NCI-H1092 (cell line): ENCODE measurements at places on chromosomes 5 and 9.

DNA sequence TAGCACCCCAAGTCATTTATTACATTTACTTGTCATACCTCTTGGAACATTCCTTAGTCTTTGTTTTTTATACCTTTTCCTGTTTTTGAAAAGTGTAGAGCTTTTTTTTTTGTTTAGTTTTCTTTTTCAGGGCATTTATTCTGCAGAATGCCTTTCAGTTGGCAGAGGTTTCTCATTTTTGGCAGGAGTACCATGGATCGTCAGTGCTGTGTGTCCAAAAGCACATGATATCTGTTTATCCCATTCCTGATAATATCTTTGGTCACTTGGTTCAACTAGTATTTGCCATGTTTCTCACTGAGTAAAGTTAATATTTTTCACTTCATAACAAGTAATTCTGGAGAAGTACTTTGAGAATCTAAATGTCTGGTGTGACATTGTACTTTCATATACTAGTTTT lies 10.7 kb downstream of the OGN start:
- no peak for DNase-seq

GRCh38 chr9:87195306-87195705 lies 248.0 kb upstream of the GAS1 start:
- DNase-seq = no peak

- DNase-seq = no peak
Observed at GRCh38 chr5:82924226-82925060, 152.8 kb downstream of the TMEM167A start.

- DNase-seq = no peak
Observed at GRCh38 chr5:180824630-180825476, 22.2 kb upstream of the MGAT1 start.

DNA sequence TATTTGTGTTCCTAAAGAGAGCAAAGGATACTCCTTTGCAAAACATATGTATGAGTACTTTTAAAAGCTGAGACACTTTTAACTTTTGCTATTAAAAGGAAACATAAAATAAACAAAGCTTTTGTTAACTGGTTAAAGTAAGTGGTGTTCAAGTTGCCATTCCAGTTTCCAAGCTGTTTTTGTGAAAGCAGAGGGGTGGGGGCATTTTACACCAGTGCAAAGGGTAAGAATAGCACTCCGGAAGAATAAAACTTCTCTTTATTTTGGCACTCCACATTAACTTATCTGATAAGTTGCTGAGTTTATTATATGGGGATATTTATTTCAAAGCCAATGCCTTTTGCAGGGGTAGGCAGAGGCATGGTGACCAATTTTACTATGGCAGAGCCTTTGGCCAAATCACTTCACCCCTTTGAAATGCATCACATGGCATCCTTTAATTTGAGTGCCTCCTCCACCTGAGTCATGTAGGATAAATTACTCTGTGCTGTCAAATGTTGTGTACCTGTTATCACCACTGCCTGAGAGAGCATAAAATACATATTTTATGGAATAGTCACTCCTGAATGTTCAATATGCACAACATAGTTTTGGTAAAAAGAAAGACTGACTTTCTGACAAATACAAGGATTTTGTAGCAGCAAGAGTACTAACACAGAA lies 62.9 kb downstream of the MLLT3 start:
- no peak for DNase-seq

- no peak for DNase-seq
Observed at GRCh38 chr5:458547-459353, 15.8 kb downstream of the EXOC3 start.

DNA sequence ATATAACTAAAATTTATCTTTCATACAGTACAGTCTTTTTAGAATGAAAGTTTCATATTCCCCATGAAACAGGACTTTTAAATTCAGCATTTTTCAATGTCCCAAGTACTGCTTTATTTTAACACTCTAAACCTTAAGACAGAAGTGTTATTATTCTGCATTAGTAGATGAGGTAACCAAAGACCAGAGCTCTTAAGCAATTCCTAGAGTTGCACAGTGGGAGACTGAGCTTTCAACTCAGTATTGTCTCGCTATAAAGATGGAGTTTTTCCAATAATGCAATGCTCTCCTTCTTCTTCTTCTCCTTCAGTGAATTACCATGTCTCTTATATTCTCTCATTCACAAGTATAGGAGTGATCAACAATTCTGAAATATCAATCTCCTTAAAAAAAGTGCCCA lies 479.7 kb downstream of the CETN3 start:
- no peak for DNase-seq

GRCh38 chr9:136650648-136651047 lies 12.1 kb upstream of the EGFL7 start:
- no peak for DNase-seq

DNA sequence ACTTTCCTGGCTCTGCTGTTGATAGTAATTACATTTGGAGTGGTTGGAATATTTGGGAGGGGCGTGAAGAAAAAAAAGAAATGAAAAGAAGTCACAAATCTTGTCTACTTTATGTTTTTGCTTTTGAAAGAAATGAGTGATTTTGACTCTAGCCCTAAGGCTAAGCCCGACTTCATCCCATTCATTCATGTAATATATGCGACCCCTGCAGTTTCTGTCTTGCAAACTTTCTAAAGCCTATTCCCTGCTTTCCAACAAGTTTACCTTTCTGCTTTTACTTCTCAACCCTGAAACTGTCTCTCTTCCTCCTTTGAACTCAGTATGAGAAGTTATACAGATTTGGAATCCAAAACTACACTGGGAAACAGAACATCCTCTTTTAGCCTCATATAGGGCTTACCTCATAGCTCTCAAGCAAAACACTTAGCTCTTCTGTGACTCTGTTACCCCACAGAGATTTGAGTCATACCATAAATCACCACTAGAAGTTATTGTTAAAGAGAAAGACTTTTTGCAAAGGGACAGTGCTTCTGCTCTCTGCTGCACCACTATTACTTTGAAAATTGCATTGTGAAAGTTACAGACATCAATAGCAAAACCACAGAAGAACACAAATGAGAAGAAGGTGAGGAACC lies 1.6 kb downstream of the CFAP95 start:
- DNase-seq = no peak

GRCh38 chr5:16593628-16594027 lies 23.2 kb downstream of the RETREG1 start:
- DNase-seq = no peak

DNA sequence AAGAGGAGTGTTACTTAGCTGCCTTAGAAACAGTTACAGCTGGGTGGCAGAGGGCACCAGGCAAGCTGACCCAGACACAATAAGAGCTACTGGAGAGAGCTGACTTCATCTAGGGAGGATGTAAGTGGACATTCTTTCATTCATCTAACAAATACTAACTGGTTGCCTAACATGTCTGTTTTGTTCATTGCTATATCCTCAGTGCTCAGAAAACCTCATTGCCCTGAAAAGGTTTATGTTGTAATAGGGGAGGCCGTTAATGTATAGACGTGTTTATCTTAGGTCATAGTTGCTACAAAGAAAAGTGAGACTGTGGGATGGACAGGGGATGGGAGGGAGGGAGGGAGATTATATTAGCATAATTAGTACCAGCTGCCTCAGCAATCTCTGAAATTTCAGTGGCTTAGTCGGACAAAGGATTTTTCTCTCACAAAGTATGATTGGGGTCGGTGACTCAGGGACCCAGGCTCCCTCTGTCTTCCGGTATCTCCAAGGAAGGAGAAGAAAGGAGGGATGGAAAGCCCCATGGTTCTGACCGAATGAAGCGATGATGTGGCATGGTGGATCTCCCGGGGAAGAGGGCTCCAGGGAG lies 2.6 kb upstream of the SNX18 start:
- DNase-seq = no peak

- DNase-seq = no peak
Observed at GRCh38 chr5:172785429-172786088, 14.6 kb upstream of the DUSP1 start.

GRCh38 chr5:32683125-32683524 lies 28.0 kb upstream of the NPR3 start:
- DNase-seq = no peak

GRCh38 chr9:126952205-126952977 lies 37.8 kb downstream of the RALGPS1 start:
- DNase-seq = no peak

DNA sequence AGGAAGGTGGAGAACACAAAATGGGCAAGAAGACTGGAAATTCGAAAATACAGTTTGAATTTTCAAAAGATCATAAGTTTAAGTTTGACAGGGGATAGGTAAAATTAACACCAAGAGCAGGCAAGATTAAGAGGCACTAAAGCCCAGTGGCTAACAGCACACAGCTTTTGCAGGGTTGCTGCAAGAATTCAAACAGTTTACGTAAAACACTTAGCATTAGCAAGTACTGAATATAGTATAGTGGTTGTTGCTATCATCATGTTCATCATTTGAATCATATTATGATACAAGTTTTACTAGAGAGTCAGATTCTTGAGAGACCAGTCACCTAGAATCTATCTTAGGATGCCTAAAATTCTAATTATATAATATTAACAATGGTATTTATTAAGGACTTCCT lies 61.2 kb upstream of the IFNK start:
- no peak for DNase-seq

- no peak for DNase-seq
Observed at GRCh38 chr5:98899456-98899855, 29.4 kb downstream of the CHD1 start.

DNA sequence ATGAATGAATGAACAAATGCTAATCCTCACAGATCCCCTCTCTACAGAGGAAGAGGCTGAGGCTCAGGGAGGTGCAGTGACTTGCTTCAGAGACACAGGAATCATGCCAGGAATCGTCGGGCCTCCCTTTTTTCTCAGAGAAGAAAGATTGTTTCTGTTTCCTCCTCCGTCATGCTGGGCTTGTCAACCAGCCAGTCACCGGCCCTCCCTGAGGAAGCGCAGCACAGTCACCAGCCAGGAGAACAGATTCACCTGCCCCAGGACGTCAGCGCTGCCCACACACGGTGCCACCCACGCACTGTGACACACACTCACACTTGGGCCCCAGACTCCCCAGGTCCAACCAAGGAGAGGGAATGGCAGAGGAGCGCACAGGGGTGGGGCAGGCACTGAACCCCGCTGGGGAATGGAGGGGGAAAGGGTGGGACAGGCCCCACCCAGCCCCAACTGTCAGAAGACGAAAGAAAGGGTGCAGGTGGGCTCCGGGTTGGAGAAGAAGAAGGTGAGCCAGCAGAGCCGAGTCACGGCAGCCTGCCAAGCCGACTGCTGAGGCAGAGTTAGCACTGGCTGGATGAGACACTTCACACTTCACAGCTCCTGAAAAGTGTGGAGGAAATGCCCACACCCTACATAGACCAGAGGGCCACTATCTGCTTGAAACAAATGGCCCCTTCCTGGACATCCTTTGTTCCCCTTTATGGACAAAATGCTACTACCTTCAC lies 13.8 kb upstream of the ERGIC1 start:
- DNase-seq = no peak

DNA sequence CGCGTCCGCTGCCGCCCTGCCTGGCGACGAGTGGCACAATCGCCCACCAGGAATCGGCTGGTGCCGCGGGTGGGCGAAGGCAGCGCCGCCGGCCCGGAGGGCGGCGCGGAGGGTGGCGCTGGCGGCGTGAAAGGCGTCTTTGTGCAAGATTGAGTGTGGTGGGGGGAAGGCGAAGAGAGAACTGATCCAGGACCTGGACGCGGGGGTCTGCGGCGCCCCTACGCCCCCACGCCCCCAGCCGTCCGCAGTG lies 4.6 kb upstream of the RGMB start:
- DNase-seq = no peak

DNA sequence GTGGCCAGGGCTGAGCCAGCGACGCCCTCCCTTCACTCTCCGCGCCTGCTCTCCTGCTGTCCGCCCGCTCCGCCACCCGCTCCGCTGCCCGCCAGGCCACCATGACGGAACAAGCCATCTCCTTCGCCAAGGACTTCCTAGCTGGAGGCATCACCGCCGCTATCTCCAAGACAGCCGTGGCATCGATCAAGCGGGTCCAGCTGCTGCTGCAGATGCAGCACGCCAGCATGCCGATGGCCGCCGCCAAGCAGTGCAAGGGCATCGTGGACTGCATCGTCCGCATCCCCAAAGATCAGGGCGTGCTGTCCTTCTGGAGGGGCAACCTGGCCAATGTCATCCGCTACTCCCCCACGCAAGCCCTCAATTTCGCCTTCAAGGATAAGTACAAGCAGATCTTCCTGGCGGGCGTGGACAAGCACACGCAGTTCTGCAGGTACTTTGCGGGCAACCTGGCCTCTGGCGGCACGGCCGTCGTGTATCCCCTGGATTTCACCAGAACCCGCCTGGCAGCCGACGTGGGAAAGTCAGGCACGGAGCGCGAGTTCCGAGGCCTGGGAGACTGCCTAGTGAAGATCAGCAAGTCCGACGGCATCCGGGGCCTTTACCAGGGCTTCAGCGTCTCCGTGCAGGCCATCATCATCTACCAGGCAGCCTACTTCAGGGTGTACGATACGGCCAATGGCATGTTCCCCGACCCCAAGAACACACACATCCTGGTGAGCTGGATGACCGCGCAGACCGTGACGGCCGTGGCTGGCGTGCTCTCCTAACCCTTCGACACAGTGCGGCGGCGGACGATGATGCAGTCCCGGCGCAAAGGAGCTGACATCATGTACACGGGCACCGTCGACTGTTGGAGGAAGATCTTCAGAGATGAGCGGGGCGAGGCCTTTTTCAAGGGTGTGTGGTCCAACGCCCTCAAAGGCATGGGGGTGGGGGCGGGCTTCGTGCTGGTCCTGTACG lies 1130.4 kb upstream of the ACO1 start:
- no peak for DNase-seq

GRCh38 chr5:36730537-36731216 lies 124.3 kb downstream of the SLC1A3 start:
- no peak for DNase-seq

- DNase-seq = no peak
Observed at GRCh38 chr9:123571240-123571639, 215.2 kb downstream of the CRB2 start.

GRCh38 chr5:179612577-179613459 lies 10.7 kb downstream of the HNRNPH1 start:
- no peak for DNase-seq

DNA sequence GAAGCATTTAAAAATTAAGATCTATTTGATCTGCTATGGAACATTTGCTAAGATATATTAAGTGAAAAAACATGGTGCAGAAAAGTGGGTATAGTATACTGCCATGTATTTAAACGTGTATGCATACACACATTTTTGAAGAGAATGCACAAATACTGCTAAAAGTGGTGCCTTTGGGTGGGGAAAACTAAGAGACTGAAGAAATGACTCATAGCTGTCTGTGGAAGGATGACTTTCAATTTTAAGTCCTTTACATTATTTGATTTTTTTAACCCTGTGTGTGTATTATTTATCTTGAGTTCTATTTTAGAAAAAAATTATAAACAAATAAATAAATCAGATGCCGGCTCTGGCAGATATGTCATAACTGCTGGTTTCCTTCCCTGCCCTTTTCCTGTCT lies 120.7 kb upstream of the SLIT3 start:
- no peak for DNase-seq

GRCh38 chr5:175747539-175748060 lies 89.7 kb downstream of the HRH2 start:
- no peak for DNase-seq
